CD4-positive, alpha-beta T cell treated with Interleukin-2 at 100 ng/mL for 4 hours (primary cell): ENCODE measurements at places on chromosomes 11 and 22.

- no peak for DNase-seq
These were observed 2.5 kb downstream of the PKP3 start for GRCh38 chr11:396511-396947.

DNA sequence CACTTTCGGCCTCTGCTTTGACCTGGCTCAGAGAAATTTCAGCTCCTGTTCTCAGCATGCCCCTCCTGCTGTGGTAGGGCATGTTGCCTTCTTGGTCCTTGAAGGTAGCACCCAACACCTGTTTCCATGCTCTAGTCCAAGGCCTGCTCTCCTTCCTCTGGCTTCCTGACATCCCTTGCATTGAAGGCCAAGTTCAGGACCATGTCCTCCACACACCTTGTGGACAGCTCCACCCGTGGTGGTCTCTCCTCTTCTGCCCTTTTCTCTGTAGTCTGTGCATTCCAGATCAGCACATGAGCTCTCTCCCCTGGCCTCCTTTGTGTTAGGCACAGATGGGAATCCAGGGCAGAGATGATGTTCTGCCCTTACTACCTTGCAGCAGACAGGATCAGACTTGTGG lies 225.3 kb downstream of the ADAMTS15 start:
- no peak for DNase-seq

DNA sequence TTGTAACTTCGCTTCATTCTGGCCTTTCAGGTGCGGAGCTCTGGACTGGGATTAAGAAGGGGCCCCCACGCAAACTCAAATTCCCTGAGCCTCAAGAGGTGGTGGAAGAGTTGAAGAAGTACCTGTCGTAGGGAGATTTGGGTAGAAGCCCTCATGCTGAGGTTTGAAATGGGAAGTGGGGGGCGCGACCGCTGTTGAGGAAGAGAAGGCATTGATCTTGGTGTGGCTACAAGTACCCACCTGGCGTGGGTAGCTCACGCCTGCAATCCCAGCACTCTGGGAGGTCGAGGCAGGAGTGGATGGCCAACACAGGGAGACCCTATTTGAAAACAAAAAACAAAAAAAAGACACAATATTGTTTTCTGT lies 779 bp downstream of the SELENOH start:
- no peak for DNase-seq

GRCh38 chr22:22025320-22026156 lies 43.0 kb upstream of the TOP3B start:
- DNase-seq = no peak

DNA sequence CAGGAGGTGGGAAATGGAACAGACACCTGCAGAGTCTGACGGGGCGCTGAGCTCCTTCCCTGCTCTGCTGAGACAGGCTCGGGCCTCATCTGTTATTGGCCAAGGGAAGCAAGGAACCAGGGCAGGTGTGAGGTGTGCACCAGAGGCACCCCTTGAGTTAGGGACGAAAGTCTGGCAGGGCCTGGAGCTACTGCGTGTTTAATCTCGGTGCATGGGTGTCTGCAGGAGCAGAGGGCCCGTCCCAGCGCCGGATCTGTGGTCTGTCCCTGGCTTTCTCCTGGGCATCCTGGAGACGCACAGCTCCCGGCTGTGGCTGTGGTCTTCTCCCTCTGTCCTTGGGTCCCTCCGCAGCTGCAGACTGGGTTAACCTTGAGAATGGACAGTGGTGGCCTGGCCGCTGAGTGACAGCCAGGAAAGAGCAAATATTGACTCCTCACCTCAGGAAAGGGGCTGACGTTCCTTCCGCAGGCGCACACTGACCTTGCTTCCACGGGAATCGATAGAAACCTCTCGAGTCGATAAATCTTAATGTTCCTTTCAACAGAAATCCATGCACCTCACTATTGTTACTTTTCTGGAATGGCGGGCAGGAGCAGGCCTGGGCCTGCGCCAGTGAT lies 975.6 kb downstream of the BRD1 start:
- no peak for DNase-seq

GRCh38 chr22:37998543-37998942 lies 14.2 kb upstream of the SOX10 start:
- no peak for DNase-seq

GRCh38 chr11:70233034-70233433 lies 29.9 kb downstream of the FADD start:
- DNase-seq = no peak

DNA sequence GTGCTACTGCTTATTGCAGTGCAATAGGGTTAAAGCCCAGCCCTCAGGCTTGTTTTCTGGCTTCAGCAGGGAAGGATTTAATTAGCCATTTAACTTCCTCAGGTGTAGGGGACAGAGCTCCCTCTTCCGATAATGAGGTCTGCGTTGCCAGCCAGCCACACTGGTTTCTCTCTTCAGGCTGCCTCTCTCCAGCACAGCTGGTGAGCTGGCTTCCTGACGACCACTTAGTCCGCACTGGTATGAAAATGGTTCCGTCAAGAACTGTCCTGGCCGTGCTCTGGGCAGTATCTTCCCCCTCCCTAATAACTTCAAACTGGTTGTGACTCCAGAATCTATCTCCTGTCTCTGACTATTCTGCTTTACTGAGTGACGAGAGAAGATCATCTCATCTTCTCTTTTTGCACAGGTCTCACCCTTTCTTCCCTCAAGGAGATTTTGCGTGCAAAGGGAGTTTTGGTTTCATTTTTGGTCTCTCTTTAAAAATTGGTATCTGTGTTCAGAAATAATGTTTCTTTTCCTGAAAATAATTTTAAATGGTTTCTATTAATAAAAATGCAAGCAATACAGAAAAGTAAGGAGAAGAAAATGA lies 49.2 kb downstream of the CNTN5 start:
- DNase-seq = no peak

- no peak for DNase-seq
These were observed 2.2 kb upstream of the C11orf16 start for GRCh38 chr11:8934742-8935488.

- no peak for DNase-seq
These were observed 12.4 kb downstream of the SMIM38 start for GRCh38 chr11:69167916-69168691.

DNA sequence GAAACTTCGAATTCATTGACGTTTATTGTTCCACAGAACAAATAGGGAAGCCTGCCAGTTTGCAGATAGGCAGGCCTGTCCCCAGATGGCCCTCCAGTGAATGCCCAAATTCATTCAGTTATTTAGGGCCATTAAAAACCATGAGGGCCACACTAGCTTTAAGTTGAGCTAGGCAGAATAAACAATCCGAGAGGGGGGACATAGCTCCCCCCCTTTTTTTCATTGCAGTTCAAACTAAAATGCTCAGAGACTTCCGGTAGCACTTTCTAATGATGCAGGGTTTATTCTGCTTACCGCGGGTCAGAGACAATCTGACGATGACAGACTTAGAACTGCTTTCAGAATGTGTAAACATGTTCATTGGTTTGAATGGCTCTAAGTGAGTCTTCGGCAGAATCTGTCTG lies 72.0 kb downstream of the ZBTB16 start:
- DNase-seq = peak; percentile 22

DNA sequence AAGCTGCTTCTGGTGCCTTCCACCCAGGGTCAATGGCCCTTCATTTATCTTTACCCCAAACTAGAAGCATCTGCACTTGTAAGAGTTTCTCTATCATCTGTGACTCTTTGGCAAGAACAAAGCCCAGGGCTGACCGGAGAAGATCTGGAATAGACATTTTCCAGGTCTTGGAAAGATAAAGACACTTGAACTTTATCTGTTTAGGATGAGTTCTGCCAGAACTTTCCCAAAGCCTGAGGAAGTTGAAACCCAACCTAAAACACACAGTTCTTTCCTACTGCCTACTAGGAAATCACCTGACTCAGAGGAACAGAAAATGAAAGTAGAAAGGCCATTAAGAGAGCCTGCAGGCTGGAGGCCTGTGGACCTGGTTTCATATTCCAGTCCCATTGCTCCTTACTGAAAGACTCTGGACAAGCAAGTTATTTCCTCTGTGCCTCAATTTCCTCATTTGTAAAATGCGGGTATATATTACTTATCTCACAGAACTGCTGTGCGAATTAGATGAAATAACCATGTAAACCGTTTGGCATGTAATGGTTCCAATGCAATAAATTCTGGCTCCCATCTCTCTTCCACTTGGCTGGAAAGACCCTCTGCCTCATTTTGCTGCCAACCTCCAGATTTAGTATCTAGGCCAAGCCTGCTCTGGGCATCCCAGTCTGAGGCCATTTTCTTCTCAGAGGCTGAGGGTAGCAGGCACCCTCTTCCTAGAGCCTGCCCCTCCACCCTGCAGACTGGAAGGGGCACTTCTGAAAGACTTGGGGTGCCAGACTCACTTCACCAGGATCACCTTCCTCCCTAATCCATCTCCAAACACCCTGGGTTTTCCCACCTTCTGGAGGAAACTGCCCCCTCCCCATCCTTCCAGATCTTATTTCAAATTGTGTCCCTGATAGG lies 1.2 kb downstream of the UBE2L6 start:
- peak; percentile 57 for DNase-seq

- DNase-seq = no peak
These were observed 477.8 kb downstream of the BRD1 start for GRCh38 chr22:49349841-49350381.

- no peak for DNase-seq
These were observed 7.3 kb downstream of the CERK start for GRCh38 chr22:46730568-46731245.

- no peak for DNase-seq
These were observed 64.7 kb downstream of the BDNF start for GRCh38 chr11:27635567-27636037.

GRCh38 chr11:62427630-62428233 lies 8.9 kb downstream of the SCGB1A1 start:
- peak; percentile 16 for DNase-seq

DNA sequence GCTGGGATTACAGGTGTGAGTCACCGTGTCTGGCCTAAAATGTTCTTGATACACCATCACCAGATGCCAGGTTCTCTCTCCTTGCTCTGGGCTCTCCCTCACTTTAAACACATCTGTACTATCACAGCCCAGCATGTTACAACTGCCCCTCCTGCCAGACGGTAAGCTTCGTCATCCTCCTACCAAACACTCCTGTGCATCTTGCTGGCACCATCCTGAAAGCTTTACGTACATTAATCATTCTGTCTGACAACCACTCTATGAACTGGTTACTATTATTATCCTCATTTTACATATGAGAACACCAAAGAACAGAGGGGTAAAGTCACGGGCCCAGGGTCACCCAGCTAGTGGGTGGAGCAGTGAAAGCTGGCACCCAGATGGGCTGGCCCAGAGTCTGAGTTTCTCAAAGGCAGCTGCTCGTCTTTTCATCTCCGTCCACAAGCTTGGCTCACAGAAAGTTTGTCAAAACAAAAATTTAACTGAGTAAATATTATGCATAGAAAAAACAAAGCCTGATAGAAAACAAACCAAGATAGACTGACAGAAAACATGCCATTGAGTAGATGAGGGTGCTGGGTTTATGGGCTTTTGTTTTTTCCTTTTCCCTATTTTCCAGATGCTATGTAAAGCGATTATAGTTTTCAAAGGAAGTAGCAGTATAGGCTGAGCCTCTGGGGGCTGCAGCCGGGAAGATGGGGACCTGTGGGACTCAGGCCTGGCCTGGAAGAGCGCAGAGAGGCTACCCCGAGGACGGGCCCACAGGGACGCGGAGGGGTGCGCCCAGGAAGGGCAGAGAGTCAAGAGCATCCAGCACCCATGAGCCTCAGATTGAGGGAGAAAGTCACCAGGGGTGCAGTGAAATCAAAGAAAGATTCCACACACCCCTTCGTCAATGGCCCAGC lies 9.5 kb downstream of the PLA2G6 start:
- DNase-seq = no peak

DNA sequence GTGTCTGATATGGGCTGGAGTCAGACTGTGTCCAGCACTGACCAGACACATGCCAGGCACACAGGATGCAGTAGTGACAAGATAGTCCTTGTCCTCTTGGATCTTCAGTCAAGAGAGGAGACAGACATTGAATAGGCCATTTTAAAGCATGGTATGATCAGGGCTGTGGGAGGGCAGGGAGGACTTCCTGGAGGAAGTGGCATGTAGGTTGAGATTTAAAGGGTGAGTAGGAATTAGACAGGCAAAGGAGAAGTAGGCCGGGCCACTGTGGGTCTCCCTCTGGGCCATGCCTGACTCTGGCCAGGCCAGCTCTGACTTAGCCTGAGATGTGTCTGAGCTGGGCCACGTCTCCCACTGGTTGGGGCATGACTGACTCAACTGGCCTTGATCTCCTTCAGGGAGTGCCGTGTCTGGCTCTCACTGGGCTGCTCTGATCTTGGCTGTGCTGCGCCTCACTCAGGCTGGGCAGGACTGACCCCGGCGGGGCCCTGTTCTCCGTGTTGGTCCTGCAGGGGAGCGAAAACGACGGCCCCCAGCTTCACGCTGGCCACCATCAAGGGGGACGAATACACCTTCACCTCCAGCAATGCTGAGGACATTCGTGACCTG lies 71.2 kb downstream of the MYO7A start:
- DNase-seq = no peak

DNA sequence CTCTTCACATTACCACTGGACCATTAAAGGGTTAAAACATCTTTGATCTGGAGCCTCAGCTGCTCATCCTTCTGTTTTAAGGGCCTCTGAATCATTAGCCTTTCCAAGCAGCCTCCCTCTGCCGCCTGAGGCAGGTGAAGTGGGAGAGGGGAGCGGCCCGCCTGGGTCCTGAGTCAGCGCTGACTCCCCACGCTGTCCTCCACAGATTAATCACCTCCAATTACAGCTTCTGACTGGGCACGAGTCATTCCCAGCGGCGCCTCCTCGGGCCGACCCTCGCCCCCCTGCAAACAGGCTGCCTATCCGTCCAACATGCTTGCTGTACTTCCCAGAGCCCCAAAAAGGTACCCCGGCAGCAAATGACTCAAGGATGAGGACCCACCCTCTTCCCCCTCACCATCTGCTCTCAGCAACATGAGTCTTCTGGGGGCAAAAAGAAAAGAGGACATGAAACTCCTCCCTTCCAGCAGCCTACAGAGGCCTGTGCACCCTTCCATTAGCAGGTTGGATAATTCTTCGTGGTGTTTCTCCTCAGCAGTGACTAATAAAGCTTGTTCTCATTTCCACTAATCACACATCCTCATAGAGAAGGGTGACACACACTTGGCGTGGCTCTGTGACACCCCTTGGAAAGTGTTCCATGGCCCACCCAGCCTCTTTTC lies 44.3 kb upstream of the JAM3 start:
- no peak for DNase-seq

DNA sequence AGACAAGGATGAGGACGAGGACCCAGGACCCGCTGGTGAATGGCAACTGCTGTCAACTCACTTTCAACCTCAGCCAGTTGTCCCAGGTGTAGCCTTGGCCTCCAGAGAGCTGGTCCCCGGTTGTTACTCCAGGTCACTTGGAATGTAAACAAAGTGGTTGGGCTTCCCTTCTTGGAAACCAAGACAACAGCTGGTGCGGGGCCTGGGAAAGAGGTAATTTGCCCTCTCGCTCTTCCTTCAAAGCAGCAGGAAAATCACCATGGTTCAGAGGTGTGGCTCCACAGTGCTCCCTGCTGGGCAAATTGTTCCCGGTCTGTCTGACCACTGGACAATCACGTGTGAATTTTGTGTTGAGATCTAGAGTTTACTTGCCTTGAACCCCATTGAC lies 15.0 kb downstream of the SLC1A2 start:
- no peak for DNase-seq
